Stimulated activated CD4-positive, alpha-beta T cell treated with anti-CD3 and anti-CD28 coated beads, TNF-alpha, amount 100 ng/mL, for 24 hours (primary cell): ENCODE measurements at places on chromosomes 12 and 14.

DNA sequence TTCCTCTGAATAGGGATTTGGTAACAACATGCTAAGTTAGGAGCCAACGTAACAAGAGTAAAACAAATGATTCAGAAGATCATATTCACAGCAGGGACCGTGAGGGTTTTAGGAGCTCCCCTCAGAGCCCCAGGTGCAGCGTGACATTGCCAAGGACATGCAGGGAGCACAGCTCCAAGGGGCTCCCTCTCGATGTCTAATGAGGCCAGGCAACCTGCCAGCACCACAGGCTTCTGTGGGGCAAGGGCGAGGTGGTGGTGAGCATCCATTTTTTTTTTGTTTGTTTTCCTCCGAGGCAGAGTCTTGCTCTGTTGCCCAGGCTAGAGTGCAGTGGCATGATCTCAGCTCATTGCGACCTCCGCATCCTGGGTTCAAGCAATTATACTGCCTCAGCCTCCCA lies 95.1 kb upstream of the PTPRB start:
- DNase-seq = no peak

DNA sequence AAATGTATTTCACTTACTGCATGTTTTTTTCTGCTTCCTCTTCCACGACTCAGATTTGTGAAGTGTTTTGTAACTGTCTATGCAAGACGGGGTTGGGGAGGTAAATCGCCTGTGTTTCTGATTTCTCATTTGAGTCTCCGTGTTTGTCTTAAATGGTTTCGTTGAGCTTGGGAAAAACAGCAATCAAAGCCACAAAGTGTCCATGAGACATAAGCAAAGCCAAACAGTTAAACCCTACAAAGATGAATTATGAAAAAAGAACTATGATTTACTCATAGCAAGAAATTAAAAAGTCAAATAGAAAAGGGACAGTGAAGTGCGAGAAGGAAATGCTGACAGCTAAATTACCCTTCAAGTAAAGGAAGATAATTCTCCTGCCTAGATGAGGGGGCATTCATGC lies 164.3 kb upstream of the TMPO start:
- no peak for DNase-seq

DNA sequence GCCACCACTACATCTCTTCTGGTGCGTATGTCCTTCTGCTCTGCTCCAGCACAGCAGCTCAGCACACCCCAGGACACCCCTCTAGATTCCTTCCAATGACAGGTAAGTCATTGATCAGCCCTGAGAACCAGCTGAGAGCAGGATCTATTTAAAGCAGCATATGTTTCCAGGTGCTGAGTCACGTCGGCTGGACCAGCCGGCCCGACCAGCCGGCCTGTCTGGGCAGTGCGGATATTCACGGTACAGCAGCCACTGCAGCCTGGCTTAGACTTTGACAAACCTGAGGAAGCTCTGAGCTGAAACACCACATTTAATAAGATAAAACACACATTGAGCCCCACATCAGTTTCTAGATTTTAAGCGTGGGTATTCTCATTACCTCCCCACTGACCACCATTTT lies 31.8 kb upstream of the RPH3A start:
- DNase-seq = no peak

GRCh38 chr14:67941456-67942018 lies 122.0 kb downstream of the RAD51B start:
- no peak for DNase-seq

- no peak for DNase-seq
Measured at GRCh38 chr12:74889563-74890236, 319.9 kb downstream of the KCNC2 start.

- DNase-seq = no peak
Measured at GRCh38 chr14:90559811-90560492, 163.1 kb downstream of the CALM1 start.

DNA sequence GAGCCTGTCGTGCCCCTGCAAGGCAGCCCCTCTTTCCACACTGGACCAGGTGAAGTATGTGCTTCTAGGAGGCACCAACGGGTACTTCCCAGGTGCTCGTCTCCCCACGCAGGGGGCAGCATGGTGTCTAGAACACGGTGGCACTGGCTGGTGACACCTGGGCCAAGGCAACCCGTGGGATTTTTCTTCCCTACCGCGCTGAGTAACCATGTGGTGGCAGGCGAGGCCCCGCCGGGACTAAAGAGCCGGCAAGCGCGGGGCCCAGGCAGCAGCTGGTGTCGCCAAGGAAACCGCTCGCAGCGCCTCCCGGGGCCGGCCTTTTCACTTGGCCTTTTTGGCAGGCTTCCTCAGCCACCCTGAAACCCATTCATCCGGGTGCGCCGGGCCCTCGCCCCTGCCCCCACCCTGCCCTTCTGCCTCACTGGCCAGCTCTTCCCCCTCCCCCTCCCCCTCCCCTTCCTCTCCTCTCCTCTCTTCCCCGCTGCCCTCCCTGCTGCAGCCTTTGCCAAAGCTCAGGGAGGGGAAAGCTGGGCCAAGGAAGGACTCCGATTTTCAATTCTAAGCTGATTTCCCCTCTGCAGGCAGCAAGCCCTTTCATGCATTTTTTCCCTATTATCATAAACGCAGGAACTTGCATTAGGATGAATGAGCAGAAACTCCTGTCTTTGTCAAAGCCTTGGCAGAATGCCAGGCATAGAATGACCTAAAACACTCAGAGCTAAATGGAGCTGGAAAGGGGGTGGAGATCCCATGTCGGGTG lies 81.2 kb downstream of the IRF2BPL start:
- DNase-seq = peak; percentile 56

- no peak for DNase-seq
Measured at GRCh38 chr12:84772281-84772680, 140.3 kb downstream of the SLC6A15 start.

DNA sequence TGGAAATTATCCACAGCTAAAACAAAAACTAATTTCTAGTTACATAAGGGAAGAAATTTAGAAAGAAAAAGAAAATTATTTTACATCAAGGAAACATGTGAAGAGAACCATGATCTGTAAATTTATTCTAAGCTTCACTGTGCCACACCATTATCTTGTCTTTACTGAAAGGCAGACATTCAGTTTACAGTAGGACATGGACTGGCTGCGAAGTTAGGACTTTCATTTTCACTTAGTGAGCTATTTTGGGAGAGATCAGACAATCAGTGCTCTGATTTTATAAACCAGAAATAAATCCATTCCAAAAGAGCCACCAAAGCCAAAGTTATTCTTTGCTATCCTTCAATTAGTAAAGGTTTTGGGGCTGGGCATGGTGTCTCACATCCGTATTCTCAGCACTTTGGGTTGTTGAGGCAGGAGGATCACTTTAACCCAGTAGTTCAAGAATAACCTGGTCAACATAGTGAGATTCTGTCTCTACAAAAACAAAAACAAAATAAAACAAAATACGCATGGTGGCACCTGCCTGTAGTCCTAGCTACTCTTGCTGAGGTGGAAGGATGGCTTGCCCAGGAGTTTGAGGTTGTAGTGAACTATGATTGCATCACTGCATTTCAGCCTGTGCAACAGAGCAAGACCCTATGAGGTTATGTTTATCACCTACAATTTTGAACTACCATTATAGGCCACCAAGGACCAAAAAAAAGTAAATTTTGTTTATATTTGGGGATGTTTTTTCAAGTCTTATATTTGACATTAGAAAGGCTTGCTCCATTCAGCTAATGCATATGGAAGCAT lies 1084.8 kb upstream of the ATXN7L3B start:
- no peak for DNase-seq

- no peak for DNase-seq
Measured at GRCh38 chr12:109439181-109439580, 37.9 kb downstream of the KCTD10 start.
